ENCODE measurements at places on chromosomes 1 and 21.

- DNase-seq, result no peak
These were observed 22.4 kb upstream of the KIFAP3 start for GRCh38 chr1:170096806-170097340.

DNA sequence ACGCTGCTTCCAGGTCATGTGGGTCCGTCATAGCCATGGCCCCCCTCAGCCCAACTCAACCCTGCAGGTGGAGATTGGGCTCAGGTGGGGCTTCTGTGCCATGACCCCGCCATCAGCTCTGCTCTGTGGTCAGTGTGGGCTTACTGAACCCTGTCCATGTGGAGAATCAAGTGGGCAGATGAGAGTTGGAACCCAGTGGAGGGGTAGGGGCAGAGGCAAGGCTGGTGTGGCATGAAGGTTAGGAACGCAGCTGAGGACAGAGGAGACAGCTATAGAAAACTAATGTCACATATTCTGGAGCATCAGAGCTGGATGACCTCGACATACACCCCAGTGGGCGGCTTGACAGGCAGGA, 355.9 kb downstream of the PTPRU start:
- no peak for DNase-seq

GRCh38 chr1:223230161-223230881, 87.3 kb upstream of the TLR5 start:
- DNase-seq, result no peak

- DNase-seq, result no peak
These were observed 18.3 kb upstream of the ARID1A start for GRCh38 chr1:26677306-26678115.

All from esophagus squamous epithelium (tissue), 5 donors.